ENCODE measurements at places on chromosomes 7 and 10.

- H3K4me1 ChIP-seq: no peaks in the 10 kb centered on the region
- DNase-seq: no peak
- peaks cover 2% of the 10 kb centered on the region for H3K27me3 ChIP-seq
- H3K4me3 ChIP-seq: no peak overlapping the region
- no peak overlapping the region for H3K27ac ChIP-seq
Measured at GRCh38 chr7:36760856-36761762, 36.8 kb upstream of the AOAH start.

- DNase-seq: no peak
- no peaks in the 10 kb centered on the region for H3K4me1 ChIP-seq
- H3K27ac ChIP-seq: no peak overlapping the region
- H3K4me3 ChIP-seq: no peak overlapping the region
- H3K36me3 ChIP-seq: no peaks in the 10 kb centered on the region
Measured at GRCh38 chr7:68706291-68706690, 892.0 kb upstream of the AUTS2 start.

DNA sequence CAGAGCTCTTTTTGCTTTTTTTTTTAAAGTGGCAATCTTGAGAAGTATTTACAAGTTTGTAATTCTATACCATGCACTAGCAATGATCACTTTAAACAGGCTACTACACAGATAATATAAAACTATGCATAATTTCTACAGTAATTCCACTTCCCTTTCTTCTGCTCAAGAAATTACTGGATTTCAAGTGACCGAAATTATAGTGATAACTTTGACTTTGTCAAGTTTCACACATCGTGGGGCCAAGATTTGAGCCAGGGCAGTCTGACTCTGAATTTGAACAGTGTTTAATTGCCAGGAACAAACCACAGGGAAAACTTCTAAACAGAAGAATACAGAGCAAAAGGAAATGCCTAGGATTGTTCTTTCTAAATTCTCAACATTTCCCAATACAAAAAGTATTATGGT lies 288.3 kb upstream of the MKLN1 start:
- H3K4me3 ChIP-seq: no peak overlapping the region
- H3K36me3 ChIP-seq: peaks cover under 1% of the 10 kb centered on the region
- H3K27me3 ChIP-seq: no peaks in the 10 kb centered on the region
- DNase-seq: no peak
- H3K27ac ChIP-seq: no peak overlapping the region

- H3K4me1 ChIP-seq: no peaks in the 10 kb centered on the region
- H3K27me3 ChIP-seq: no peaks in the 10 kb centered on the region
- H3K36me3 ChIP-seq: no peaks in the 10 kb centered on the region
- DNase-seq: no peak
- no peak overlapping the region for H3K27ac ChIP-seq
Measured at GRCh38 chr10:67807855-67808456, 30.0 kb downstream of the DNAJC12 start.

DNA sequence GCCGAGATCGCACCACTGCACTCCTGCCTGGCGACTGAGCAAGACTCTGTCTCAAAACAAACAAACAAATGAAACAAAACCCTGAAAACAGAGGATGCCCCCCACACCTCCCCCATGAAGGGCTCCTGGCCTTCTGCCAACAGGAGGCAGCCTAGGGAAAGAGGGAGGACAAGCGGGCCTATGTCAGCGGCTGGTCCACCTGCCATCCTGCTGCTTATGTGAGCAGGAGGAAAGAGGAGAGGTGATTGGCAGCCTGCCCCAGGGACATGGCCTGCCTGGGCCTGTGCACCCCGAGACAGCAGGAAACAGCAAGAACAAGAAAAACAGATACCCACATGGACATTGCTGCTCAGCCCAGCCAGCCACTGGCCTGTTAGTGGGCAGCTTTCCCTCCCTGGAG lies 9.1 kb upstream of the ZNF316 start:
- no peak overlapping the region for H3K27ac ChIP-seq
- no peaks in the 10 kb centered on the region for H3K36me3 ChIP-seq
- no peaks in the 10 kb centered on the region for H3K27me3 ChIP-seq
- no peak overlapping the region for H3K4me3 ChIP-seq
- H3K4me1 ChIP-seq: peaks cover 12% of the 10 kb centered on the region

DNA sequence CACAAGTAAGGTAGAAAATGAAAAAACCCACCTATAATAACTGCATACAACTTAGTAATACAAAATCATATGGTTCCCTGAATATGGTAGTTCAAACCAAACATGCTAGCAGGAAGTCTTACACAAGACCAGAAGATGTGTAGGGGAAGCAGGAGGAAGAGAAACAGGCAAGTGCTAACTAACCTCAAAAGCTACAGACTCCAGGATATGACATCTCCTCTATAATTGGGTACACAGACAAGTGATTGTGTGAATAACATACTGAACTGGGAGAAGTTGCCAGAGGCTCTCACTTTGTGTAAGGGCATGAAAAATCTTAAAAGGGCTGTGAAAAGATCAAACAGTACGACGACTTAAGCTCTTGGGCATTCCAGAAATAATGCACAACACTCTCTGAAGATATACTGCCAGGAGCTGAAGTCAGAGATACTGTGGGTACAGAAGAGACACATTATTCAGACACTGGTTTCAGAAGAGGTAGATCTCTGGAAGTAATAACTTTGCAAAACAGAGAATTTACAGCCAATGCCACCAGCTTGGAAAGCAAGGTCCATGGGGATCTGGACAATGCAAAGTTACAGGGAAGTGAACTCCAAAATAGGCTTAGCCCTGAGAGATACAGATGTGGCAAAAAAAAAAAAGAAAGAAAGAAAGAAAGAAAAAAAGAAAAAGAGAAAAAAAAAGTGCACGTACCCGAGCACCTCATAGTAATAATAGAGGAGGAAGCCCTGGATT lies 767.2 kb downstream of the TNS3 start:
- H3K36me3 ChIP-seq: no peaks in the 10 kb centered on the region
- DNase-seq: no peak
- no peak overlapping the region for H3K4me3 ChIP-seq
- H3K27ac ChIP-seq: no peak overlapping the region

GRCh38 chr10:19966751-19967150 lies 150.5 kb downstream of the PLXDC2 start:
- H3K4me1 ChIP-seq: no peaks in the 10 kb centered on the region
- no peak overlapping the region for H3K27ac ChIP-seq
- no peak overlapping the region for H3K4me3 ChIP-seq
- no peak for DNase-seq

GRCh38 chr10:43292755-43293676 lies 26.2 kb upstream of the RASGEF1A start:
- H3K36me3 ChIP-seq: no peaks in the 10 kb centered on the region
- H3K4me1 ChIP-seq: peaks cover 39% of the 10 kb centered on the region
- H3K27me3 ChIP-seq: no peaks in the 10 kb centered on the region
- peak overlapping the region; percentile 66 for H3K27ac ChIP-seq
- DNase-seq: no peak
- H3K4me3 ChIP-seq: no peak overlapping the region

DNA sequence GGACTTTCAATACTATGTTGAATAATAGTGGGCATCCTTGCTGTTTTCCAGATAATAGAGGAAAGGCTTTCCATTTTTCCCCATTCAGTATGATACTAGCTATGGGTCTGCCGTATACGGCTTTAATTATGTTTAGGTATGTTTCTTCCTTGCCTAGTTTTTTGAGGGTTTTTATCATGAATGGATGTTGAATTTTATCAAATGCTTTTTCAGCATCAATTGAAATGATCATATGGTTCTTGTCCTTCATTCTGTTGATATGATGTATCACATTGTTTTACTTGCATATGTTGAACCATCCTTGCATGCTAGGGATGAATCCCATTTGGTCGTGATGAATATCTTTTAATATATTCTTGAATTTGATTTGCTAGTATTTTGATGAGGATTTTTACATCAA lies 9.2 kb upstream of the RP9 start:
- no peak overlapping the region for H3K4me3 ChIP-seq
- DNase-seq: no peak
- H3K4me1 ChIP-seq: no peaks in the 10 kb centered on the region
- no peaks in the 10 kb centered on the region for H3K36me3 ChIP-seq
- no peak overlapping the region for H3K27ac ChIP-seq
- peaks cover 3% of the 10 kb centered on the region for H3K27me3 ChIP-seq

DNA sequence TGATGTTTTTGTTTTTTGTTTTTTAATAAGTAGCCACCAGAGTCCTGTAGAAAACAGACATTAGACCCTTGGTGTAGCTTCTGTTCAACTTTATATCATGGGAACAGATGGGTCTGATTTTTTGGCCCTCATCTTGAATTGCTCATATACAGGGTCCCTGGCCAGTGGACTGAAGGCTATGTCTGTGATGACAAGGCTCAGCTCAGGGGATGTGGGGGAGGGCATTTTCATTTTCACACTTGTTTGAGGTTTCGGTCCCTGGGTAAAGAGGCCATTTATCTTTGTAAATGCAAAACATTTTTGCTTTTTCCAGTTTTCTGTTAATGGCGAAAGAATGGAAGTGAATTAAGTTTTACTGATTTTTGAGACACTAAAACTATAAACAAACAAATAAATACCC lies 257.6 kb upstream of the PHYHIPL start:
- no peaks in the 10 kb centered on the region for H3K4me1 ChIP-seq
- H3K27ac ChIP-seq: no peak overlapping the region
- no peak overlapping the region for H3K4me3 ChIP-seq
- no peaks in the 10 kb centered on the region for H3K27me3 ChIP-seq
- H3K36me3 ChIP-seq: no peaks in the 10 kb centered on the region

DNA sequence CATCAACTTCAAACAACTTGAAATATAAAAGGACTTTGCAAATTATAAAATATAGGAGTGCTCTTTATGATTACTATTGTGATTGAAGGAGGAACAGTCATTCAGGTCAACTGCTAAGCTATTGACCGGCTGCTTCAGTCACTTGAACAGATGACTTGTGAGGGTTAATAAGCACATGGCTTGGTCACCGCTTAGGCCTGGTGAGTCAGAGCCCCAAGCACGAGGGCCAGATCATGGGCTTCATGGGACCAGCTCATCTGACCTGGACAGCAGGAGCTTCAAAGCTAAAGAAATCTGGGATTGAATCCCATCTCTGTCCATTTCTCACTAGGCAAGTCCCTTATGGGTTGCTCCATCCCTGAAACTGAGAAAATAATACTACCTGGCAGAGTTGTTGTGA lies 60.4 kb upstream of the ADO start:
- no peaks in the 10 kb centered on the region for H3K27me3 ChIP-seq
- no peak for DNase-seq
- H3K36me3 ChIP-seq: no peaks in the 10 kb centered on the region
- H3K4me3 ChIP-seq: no peak overlapping the region

DNA sequence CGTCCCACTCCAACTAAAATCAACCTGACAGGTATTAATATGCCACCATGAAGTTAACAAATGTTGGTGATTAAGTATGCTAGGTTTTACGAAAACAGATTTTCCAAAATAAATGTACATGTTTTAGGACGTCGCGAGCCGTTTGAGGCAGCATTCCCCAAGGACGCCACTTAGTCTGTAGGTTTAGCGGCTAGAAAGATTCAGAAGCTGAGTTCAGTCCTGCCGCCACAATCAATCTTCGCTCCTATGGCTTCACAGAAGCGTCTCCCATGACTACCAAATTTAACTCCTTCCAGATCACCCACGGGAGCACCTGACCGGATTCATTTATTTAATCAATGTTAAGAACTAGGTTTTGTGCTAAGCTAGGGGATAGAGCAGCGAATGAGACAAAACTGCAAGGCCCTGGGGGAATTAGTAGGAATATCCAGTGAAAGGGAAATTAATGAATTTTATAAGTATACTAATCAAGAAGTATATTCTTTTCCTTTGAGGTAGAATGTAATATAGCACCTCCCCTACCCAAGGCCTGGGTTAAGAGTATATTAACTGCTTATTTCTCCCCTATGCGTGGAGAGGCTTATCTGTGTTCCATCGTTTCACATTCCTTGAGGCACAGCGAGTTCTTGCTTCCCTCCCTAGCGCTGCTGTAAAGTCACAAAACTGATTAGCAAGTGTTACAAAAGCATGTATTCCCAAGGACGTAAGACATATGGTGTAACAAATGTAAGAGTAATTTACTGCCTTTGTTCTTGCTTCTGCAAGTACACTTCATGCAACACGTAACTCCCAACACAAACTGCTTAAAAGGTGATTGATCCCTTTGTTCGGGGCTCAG lies 994 bp upstream of the CYP51A1 start:
- H3K4me1 ChIP-seq: peaks cover 9% of the 10 kb centered on the region
- no peaks in the 10 kb centered on the region for H3K36me3 ChIP-seq
- peak overlapping the region; percentile 95 for H3K4me3 ChIP-seq
- H3K27me3 ChIP-seq: no peaks in the 10 kb centered on the region
- H3K27ac ChIP-seq: peak overlapping the region; percentile 86

- H3K36me3 ChIP-seq: no peaks in the 10 kb centered on the region
- DNase-seq: no peak
- H3K4me3 ChIP-seq: no peak overlapping the region
- no peaks in the 10 kb centered on the region for H3K4me1 ChIP-seq
- H3K27me3 ChIP-seq: no peaks in the 10 kb centered on the region
Measured at GRCh38 chr7:44155191-44156185, 14.4 kb upstream of the MYL7 start.

GRCh38 chr10:119166564-119166963 lies 1.1 kb upstream of the SFXN4 start:
- H3K36me3 ChIP-seq: peaks cover 23% of the 10 kb centered on the region
- H3K27ac ChIP-seq: peak overlapping the region; percentile 77
- peaks cover 16% of the 10 kb centered on the region for H3K4me1 ChIP-seq

DNA sequence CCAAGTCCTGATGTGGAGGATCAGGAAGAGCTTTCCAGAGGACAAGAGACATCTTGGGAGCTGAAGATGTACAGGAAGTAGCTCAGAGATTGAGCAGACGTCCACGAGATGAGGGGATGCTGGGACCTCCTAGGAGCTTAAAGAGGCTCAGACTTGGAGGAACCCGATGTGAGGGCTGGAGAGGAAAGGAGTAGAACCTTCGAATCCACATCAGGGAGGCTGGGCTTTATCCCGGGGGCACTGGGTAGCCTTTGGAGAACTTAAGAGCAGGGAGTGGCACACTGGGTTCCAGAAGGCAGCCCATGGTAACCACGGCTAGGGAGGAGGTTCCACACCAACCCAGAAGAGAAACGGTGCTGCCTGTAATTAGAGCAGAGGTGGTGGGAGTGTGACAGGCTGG lies 10.8 kb downstream of the PRKCQ start:
- peaks cover 38% of the 10 kb centered on the region for H3K4me1 ChIP-seq
- H3K27ac ChIP-seq: peak overlapping the region; percentile 43
- H3K36me3 ChIP-seq: peaks cover 18% of the 10 kb centered on the region
- no peaks in the 10 kb centered on the region for H3K27me3 ChIP-seq
- DNase-seq: no peak
- no peak overlapping the region for H3K4me3 ChIP-seq

DNA sequence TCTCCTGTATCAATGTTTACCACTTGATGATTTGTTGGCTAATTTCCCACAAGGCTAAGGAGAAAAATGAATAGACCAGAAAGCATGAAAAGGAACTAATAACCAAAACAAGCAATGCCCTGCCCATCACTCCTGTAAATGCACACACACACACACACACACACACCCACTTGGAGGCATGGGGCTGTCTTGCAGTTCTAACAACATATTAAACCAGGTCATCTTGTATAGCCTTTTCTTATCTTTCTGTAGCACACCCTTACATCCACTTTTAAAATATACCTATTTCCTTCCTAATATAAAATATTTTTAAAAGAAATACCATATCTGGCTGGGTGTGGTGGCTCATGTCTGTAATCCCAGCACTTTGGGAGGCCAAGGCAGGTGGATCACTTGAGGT lies 105.3 kb downstream of the CTTNBP2 start:
- H3K27ac ChIP-seq: no peak overlapping the region
- H3K4me3 ChIP-seq: no peak overlapping the region
- no peak for DNase-seq
- no peaks in the 10 kb centered on the region for H3K27me3 ChIP-seq
- no peaks in the 10 kb centered on the region for H3K4me1 ChIP-seq
- no peaks in the 10 kb centered on the region for H3K36me3 ChIP-seq

All from effector memory CD4-positive, alpha-beta T cell (primary cell).